Hematopoietic multipotent progenitor cell treated with erythropoietin and hydrocortisone succinate and interleukin-3 and kit ligand, for 8 days (in vitro differentiated cells): ENCODE measurements at places on chromosomes 12 and 14.
A peak's percentile ranks its signal among the peaks of the same experiment; 100 is the strongest.

- peak; percentile 94 for DNase-seq
Observed at GRCh38 chr12:108629824-108630476, 3.7 kb downstream of the SELPLG start.

DNA sequence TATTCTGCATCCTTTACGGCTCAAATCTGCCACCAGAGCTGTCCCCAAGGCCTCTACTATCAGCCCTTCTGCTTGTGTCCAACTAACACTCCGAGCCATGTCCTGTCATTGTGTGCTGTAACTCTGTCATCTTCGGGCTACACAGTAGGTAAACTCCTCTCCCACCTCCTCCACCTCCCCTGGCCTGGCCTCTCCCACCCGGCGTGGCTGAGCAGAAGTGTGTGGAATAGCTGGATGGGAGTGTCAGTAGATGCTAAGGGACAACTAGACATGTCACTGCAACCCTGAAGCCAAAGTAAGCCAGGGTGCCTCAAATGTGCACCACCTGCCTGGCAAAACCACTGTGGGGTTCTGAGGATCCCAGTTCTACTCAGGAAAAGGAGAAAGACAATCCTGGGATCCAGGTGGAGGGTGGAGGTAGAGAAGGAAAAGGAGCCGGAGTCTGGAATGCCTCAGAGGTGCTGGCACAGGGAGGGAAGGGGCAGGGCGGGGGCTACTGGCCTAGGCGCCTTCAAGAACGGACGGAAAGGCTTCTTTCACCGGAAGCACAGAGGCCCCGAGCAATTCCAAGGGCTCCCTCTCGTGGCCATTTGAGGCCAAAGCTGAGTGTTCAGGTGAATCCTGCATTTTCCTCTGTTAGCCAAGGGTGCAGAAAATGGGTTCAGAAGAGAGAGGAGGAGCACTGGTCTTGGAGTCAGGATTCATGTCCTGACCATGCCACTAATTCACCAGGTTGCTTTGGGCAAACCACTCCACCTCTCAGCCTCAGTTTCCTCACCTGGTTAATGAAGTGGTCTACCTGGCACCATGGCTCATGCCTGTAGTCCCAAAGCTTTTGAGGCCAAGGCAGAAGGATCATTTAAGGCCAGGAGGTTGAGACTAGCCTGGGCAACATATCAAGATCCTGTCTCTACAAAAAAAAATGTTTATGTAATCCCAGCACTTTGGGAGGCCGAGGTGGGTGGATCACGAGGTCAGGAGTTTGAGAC is 20.5 kb upstream of the FAM181A start:
- DNase-seq = peak; percentile 75

DNA sequence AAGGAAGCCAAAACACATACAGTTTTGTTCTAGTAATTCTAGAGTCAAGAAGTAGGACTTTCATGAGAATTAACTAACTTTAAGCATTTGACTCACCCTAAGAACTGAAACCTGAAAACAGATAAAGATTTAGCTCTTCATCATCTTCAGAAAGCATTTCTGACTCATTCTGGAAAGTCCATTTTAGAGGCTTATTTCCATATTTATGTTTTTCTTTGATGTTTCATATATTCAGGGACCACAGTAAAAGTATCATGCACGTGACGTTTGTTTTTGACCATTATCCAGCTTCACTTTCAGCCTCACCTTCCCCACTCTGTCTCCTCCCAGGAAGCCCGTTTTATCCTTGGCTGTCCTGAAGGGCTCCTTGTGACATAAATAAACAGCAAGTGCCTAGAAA is 79.2 kb downstream of the MDGA2 start:
- DNase-seq = no peak

DNA sequence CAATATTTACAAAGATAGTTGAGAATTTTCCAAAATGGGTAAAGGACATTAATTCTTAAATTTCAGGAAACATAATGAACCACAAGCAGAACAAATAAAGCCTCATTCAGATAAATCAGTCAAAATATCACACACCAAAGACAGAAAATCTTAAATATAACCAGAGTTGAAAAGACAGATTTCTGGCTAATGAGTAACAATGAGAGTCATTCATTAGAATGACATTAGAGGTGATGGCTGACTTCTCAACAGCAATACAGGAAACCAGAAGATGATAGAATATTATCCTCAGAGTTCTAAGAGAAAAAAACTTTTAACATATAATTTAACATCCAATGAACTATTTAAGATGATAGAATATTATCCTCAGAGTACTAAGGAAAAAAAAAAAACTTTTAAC is 124.2 kb downstream of the DENND5B start:
- DNase-seq = no peak

DNA sequence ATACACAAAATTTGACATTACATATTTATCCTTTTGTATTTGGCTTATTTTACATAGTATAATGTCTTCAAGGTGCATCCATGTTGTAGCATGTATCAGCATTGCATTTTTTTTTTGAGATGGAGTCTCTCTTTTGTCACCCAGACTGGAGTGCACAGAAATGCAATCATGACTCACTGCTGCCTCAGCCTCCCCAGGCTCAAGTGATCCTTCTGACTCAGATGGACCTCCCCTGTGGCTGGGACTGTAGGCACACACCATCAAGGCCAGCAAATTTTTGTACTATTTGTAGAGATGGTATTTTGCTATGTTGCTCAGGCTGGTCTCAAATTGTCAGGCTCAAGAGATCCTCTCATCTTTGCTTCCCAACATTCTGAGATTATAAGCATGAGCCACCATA is 214.4 kb upstream of the ALG10B start:
- DNase-seq = no peak

DNA sequence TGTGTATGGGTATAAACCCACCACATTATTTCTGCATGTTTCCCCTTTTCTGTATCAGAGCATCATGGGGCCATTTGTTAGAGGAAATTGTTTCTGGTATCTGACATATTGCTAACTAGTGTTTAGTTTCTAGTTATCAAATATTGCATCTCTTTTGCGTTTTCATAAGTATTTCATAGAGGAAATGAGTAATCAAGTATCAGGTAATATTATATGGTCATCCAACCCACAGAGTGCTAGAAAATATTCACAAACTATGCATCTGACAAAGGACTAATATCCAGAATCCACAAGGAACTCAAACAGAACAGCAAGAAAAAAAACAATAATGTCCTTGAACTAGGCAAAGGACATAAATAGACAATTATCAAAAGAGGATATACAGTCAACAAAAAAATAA is 258.9 kb upstream of the LRIG3 start:
- no peak for DNase-seq

DNA sequence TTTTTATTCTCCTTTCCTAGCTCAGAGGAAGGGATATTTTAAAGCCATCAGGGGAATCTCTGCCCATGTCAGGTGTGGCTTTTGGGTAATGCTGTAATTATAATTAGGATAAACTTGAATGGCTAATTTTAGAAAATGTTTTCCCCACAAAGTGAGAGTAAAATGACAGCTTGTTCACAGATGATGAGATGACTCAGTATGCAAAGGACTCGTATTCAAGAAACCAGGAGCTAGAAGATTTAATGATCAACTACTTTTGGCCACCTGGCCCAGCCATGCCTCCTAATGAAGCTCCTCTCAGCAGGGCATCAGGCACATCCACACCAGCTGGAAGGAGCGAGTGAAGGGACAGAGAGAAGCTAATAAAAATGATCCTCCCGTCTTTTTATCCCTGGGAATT is 29.0 kb upstream of the PLEKHG7 start:
- DNase-seq = no peak

- DNase-seq = no peak
Observed at GRCh38 chr12:52210186-52210924, 18.5 kb upstream of the KRT80 start.

DNA sequence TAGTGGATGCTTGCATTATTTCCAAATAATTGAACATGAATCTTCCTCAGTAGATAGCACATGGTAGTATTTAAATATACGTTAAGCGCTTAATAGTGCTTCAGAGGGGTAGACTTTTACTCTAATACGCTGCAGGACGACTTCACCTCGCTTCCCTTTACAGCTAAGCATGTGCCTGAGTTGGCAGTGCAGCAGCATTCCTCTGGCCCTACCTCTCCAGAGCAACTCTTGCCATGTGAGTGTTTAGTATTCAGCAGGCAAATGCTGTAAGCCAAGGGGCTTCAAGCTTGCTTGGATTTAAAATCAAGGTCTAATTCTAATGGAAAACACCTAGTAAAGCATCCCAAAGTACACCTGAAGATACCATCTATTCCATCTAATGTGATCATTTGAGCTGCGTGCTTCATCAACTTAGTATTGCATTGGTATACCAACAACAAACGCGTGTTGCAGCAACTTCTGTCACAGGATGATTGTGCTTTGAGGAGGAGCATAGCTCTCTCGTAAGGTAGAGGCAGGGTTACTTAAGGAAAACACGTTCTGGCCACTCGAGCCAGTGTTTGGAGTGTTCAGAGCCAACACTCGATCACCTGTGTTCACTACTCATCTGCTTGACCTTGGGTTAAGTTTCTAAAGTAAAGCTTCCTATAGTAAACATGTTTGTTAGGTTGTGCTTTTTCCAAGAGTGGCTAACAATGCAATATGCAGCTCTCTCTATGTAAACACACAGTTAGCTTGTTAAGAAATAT is 60.6 kb downstream of the PIWIL1 start:
- DNase-seq = no peak

- DNase-seq = no peak
Observed at GRCh38 chr12:95583933-95584332, 32.7 kb upstream of the USP44 start.

GRCh38 chr12:53431187-53431586 is 7.5 kb downstream of the AMHR2 start:
- DNase-seq = no peak

DNA sequence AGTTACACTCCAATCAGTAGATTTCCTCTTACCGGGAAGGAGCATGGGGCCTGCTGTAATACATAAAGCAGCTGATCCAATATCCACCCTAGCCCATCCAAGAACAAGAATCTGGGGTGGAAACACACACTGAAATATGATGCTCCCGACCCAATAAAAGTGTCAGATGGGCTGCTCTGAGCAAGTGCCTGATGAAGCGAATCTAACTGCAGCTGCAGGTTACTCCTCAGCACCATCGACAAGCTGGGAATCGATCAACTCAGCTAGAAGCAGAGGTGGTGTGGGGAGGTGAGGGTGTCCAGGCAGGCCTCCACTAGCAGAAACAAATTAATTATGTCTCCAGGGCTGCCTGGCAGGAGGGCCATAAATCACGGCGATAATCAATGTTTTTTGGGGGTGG is 64.0 kb upstream of the WSCD2 start:
- no peak for DNase-seq

DNA sequence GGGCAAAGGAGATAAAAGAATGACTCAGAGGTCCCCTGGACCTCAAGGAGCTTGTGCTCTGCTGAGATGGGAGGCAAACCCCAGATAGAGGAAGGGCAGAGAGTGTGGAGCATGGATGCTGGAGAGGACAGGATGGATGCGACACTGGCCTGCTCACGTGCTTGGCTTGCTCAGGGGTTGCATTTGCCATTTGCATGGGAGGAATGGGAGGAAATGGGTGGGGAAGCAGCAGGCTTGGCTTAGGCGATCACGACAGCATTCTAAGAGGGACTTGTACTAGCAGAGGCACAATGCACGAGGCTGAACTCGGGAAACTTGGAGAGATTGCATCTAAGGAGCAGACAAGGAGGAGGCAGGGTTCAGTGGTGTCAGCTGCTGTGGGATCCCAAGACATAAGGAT is 19.8 kb downstream of the CD9 start:
- DNase-seq = no peak

DNA sequence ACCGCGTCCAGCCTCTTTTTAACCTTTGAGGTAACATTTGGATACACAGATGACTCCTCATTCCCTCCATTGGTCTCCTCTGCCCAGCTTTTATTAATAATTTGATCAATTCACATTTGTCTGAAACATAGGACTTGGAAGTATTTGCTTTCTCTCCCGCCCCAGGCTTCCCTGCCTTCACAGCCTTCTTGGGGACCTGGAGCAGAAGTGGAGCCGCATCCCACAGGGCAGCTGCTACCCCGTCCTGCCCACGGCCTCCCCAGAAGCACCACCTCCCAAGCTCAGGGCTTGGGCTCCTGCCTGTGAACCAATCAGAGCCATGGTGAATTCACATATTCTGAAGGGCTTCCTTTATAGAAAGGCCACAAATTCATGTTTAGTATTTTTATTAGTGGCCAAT is 97.6 kb downstream of the PIWIL1 start:
- DNase-seq = no peak

DNA sequence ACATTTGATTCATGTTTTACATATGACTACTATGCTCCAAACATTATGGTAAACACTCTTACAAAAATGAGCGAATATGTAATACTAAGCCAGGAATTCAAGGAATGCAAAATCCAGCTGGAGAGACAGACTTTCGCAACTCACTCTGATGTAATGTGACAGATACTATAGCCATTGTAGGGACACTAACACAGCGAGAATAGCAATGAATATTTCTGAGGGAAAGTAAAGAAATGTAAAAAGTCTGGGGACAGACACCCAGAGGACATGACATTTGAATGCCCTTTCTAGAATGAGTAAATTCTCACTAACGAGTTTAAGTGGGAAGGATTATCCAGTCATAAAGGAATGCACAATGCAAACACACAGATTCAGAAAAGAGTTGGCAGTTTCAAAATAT is 121.9 kb downstream of the PIK3C2G start:
- DNase-seq = no peak

GRCh38 chr12:101117842-101118241 is 92.2 kb downstream of the SLC5A8 start:
- no peak for DNase-seq

DNA sequence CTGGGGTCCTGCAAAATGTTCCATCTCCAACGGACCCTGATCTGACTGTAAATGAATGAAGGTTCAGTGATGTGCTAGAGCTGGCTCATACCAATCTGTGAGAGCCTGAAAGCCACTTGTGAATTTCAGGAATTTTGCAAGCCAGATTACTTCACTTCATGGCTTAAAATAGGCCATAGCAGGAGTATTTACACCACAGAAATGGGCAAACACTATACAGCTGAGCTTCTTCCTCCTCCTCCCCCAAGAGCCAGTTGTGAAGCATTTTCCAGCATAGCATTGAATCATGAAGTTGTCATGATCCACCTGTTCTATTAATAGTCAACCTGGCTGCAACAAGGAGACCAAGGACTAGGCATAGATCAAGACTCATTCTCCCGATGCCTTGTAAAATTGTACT is 141.3 kb upstream of the RASSF8 start:
- no peak for DNase-seq

DNA sequence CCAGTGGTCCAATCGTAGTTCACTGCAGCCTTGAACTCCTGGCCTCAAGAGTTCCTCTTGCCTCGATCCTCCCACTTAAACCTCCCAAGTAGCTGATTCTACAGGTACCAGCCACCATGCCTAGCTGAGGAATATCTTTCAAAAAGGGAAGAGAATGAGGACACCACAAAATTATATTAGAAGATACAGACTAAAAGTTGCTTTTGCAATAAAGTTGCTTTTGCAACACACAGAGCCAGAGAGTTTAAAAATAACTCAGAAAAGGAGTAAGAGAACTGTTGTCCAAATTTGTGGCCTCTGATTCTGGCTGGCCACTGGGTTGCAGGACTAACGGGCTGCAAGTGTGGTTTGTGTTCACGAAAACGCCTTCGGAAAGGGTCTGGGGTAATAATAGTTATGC is 19.8 kb downstream of the TMEM253 start:
- DNase-seq = no peak

GRCh38 chr14:70670992-70671651 is 29.4 kb downstream of the TTC9 start:
- no peak for DNase-seq

GRCh38 chr12:110739894-110740293 is 2.8 kb downstream of the PPP1CC start:
- no peak for DNase-seq

GRCh38 chr14:44880791-44881190 is 81.0 kb downstream of the KLHL28 start:
- no peak for DNase-seq

GRCh38 chr14:78631551-78631950 is 461.4 kb downstream of the NRXN3 start:
- no peak for DNase-seq
